ENCODE measurements at places on chromosomes 3 and 15. TPM values are rescaled to one million over a fixed set of nuclear protein-coding genes. Genes with fewer than 3 reads are reported as not detected.

The HMCES gene
- 38.7 TPM for total RNA-seq

The ACKR2 gene
- total RNA-seq: 0.13 TPM

The TMC3 gene
- not detected for total RNA-seq

The CEMIP gene
- 1.0 TPM for total RNA-seq

The GJD2 gene
- not detected for total RNA-seq

The TOPAZ1 gene
- total RNA-seq: not detected

The ST3GAL6 gene
- 0.68 TPM for total RNA-seq

Measured in A549 treated with AZD2906 at 1 μM for 4 hours (cell line).